GM23338 (cell line): ENCODE measurements at places on chromosomes 4 and X. TPM values are rescaled to one million over a fixed set of nuclear protein-coding genes. Genes with fewer than 3 reads are reported as not detected.

Gene DIPK2B
- total RNA-seq, result not detected in 2 replicates

Gene NSG1
- 28.7 and 34.5 TPM in 2 replicates for total RNA-seq

Gene CYBB
- 0.04 TPM in 1 of 2 replicates, not detected in the other for total RNA-seq

Gene REELD1
- not detected in 2 replicates for total RNA-seq

Gene SSX2B
- 0.17 TPM in 1 of 2 replicates, not detected in the other for total RNA-seq

Gene C4orf50
- total RNA-seq, result 0.19 and 0.31 TPM in 2 replicates

Gene COL25A1
- total RNA-seq, result 3.8 and 5.6 TPM in 2 replicates

Gene DCHS2
- total RNA-seq, result 6.3 and 7.6 TPM in 2 replicates

Gene PNMA6F
- 0.78 and 0.83 TPM in 2 replicates for total RNA-seq

Gene BEX5
- total RNA-seq, result 12.0 and 22.4 TPM in 2 replicates

Gene EDA2R
- 7.0 and 9.6 TPM in 2 replicates for total RNA-seq

Gene RBM47
- total RNA-seq, result 125 and 139 TPM in 2 replicates

Gene MGAT4D
- not detected in 2 replicates for total RNA-seq

Gene NAP1L2
- total RNA-seq, result 16.2 and 24.0 TPM in 2 replicates

Gene CXCL10
- not detected in 2 replicates for total RNA-seq

Gene GC
- total RNA-seq, result 0.21 TPM in 1 of 2 replicates, not detected in the other

Gene TDO2
- total RNA-seq, result 0.10 TPM in 1 of 2 replicates, not detected in the other

Gene SLC2A9
- total RNA-seq, result 0.21 TPM in 1 of 2 replicates, not detected in the other

Gene F8
- 1.8 and 2.9 TPM in 2 replicates for total RNA-seq

Gene TMEM154
- 1.7 and 2.7 TPM in 2 replicates for total RNA-seq

Gene KCND1
- total RNA-seq, result 5.3 and 5.6 TPM in 2 replicates

Gene RBMXL3
- total RNA-seq, result not detected in 2 replicates

Gene CT83
- not detected in 2 replicates for total RNA-seq

Gene DGAT2L6
- not detected in 2 replicates for total RNA-seq

Gene ADH1B
- not detected in 2 replicates for total RNA-seq

Gene DAPP1
- total RNA-seq, result not detected in 2 replicates

Gene HELQ
- total RNA-seq, result 6.8 and 8.1 TPM in 2 replicates

Gene RADX
- 2.8 and 6.7 TPM in 2 replicates for total RNA-seq

Gene ZNF275
- 12.3 and 13.0 TPM in 2 replicates for total RNA-seq

Gene FRMPD3
- 1.4 and 1.8 TPM in 2 replicates for total RNA-seq

Gene HSFX4
- not detected in 2 replicates for total RNA-seq

Gene RAB9A
- 36.8 and 45.1 TPM in 2 replicates for total RNA-seq

Gene MAGEA2B
- total RNA-seq, result 0.42 and 4.5 TPM in 2 replicates
